PC-3 (cell line): ENCODE measurements at places on chromosomes 12 and 14.

DNA sequence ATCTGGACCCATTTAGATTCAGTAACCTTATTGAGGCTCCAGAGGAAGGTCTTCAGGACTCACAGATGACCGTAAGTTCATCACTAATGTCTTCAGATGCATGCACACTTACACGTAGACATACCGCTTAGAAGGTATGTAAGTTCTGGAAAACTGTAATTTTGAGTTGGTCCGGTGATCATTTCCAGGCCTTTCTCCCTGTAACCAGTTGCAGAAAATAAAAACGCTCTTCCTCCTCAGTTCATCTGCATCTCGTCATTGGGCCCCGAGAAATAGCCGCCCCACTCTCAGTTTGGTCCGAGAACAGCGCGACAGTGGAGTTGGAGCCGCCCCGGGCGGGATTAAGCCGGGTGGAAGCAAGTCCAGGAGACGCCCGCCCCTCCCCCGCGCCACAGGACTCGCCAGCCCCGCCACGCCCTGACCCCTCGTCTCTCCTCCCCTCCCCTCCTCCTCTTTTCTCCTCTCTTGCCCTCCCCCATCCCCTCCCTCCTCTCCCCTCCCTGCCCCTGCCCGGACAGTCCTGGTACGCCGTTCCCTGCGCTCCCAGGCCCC lies 83.7 kb downstream of the TNFAIP2 start:
- no peak for DNase-seq

DNA sequence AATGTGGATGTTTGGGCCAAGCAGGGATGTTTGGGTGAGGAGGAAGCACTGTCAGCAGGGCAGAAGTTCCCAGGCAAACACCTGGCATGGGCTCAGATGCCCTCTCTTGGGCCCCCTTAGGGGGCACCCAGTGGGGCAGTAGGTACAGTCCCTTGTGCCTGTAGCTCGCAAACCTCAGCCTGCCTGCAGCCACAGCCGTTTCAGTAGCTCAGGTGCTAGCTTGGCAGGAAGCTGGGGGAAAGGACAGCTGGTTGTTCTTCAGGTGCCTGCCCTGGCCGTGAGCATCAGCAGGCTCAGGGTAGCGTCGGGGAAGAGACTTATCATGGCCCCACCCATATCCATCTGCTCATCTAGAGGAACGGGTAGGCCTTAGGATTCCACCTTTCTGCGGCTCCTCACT lies 67.5 kb downstream of the B4GALNT3 start:
- no peak for DNase-seq

GRCh38 chr12:127306604-127307215 lies 960.3 kb upstream of the TMEM132C start:
- DNase-seq, result peak; percentile 81

DNA sequence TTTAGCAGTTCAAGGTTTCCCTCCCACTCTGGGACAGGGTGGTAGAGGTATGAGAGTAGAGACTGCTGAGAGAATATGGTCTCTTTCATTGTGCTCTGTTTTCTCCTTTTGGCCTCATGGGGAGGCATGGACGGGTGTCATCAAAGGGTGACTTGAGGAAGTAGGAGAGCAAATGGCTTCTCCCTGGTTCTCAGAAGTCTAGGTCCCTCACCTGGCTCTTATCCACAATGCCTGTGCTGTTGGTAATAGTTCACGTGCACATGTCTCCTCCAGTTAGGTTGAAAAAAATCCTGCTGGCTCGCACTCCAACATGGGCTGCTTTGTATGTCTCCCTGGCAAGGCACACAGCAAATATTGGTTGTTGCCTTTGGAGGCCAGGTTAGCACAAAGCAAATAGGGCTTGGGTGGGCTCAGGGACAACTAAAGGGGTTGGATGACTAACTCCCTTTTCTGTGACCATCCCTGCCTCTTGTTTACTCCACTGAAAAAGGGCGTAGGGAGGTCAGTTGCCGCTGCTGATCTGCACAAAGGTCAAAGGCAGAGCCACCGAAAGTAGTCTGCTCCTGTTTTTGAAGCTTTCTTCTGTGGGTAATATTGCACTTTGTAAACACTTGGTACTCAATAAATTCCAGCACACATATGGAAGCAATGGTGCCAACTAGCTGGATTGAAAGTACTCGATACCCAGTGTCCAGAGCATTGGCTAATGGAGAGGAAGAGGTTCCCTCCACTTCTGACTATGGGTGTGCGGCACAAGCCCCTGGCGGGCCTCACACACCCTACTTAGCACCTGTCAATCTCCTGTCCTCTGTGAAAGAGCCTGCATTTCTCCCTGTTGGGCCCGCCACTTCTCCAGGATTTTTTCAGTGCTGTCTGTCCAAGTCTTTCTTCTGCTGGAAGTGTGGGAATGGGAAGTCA lies 121.8 kb downstream of the SLC38A6 start:
- DNase-seq, result peak; percentile 31

DNA sequence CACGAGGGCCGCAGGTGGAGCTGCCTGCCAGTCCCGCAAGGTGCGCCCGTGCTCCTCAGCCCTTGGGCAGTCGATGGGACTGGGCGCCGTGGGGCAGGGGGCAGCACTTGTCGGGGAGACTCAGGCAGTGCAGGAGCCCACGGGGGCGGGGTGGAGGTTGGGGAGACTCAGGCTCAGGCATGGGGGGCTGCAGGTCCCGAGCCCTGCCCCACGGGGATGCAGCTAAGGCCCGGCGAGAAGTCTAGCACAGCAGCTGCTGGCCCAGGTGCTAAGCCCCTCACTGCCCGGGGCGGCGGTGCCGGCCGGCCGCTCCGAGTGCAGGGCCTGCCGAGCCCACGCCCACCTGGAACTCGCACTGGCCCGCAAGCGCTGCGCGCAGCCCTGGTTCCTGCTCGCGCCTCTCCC lies 39.2 kb upstream of the P2RX7 start:
- no peak for DNase-seq

DNA sequence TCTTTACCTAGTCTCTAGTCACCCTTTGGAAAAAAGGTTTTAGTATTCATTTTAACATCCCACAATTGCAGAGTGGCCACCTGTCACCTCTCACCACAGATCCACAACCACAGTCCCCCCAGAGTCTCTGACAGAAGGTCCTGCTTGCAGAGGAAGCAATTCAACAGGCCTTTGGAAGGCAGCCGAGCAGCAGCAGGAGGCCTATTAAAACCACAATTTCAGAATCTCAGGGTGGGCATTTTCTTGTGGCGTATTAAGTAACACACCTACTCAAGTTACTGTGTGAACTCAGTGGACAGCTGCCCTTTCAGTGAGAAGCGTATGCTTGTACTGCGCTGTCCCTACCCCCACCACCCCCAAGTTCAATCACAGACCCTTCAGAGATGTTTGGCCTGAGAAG lies 234.0 kb upstream of the HMGA2 start:
- DNase-seq, result no peak

GRCh38 chr14:34951286-34951685 lies 31.5 kb upstream of the SRP54 start:
- no peak for DNase-seq

DNA sequence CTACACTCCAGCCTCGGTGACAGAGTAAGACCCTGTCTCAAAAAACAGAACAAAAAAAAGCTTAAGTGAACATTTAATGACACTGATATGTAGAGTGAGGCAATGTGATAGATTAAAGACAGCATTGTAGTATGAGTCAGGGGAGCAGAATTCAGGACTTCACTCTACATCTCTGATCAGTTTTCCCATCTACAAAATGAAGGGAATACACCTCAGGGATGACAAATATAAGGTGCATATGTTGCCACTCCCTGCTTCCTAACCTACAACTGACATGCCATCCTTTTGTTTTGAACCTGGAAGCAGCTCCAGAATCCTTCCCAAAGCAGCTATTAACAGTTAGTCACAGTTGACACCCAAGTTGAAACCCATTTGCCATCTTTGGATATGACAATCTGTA lies 30.9 kb upstream of the STRN3 start:
- peak; percentile 34 for DNase-seq

DNA sequence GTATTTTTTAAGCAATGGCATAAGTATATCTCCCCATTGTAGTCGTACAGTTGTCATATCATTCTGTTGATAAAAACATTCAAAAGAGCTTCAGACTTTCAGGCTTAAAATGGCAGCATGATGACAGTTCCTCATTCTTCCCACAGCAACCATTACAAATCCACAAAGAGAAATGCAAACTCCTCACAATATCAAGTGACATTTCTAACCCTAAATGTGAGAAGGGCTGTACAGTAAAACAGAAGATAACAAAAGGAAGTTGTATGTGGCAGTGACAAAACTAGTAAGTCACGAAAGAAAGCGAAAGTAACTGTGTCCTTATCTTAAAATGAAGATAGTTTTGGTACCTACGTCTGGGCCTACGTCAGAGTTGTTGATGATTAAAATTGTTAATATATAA lies 46.7 kb downstream of the GXYLT1 start:
- DNase-seq, result no peak

DNA sequence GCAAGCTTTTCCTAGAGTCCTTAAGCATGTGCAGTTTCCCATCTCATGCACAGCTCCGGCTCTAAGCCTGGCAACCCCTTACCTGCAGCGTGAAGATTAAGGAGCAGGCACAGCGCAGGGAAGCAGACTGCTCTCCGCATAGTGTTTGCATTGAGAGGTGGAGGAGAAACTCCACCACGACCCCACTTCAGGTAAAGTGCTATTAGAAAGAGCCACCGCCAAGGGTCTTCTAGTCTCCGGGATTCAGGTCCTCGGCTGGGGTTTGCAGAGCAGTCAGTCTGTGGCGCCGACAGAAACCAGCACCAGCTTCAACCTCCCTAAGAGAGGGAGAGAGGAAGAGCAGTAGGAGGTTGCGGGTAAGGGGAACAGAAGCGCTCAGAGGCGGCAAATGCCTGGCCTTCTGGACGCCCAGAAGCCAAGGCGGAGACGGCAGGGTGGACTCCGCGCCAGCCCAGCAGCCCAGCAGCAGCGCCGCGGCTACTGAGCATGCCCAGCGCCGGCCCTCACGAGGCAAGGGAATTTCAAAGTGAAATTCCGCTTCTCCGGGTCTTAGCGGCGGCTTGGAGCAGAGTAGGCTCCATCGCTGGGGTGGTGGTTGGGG lies at the start of gene PTPRR:
PTPRR (minus strand) TSS at position 488 of the 601 bp plus-strand sequence; CDS start at position 140, 348 bp downstream.
- DNase-seq, result no peak

GRCh38 chr14:30874120-30874998 lies at the start of gene COCH:
COCH (plus strand) TSS chr14:30874559; CDS start chr14:30874939, 380 bp downstream.
- DNase-seq, result peak; percentile 45

DNA sequence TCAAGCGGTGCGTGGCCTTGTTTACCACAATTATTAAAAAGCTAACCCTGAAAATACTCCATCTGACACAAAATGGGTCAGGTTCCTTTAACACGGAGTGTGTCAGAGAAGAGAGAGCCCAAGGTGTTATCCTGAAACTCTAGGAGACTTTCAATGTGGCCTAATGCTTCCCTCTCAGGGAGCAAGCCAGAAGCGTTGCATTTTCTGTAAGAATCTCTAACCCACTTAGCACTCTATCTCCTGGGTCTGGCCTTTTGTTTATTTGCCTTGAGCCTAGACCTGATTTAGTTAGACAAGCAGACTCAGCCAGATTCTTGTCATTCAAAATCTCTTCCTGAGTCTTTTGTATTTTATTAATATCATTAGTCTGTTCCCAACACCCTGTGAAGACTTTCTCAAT lies 184.0 kb upstream of the SYT1 start:
- no peak for DNase-seq

DNA sequence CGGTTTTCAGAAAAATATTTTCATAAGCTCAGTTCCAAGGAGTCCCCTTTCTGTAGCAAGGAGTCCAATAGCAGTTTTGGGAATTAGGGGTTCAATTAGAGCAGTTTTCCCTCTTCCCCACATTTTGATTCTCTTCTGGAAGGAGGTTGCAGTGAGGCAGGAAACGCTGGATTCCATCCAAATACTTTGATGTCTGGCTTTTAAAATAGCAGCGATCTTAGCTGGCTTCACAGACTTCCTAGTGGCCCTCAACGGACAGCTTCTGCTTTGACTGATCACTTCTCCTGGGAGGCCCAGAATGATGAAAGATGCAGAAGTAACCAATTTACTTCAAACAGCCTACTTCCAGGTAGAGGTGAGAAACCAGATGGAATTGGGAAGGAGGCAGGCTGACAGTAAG lies 63.1 kb downstream of the C12orf75 start:
- no peak for DNase-seq

GRCh38 chr14:32074887-32075572 lies 2.1 kb upstream of the ARHGAP5 start:
- peak; percentile 19 for DNase-seq

DNA sequence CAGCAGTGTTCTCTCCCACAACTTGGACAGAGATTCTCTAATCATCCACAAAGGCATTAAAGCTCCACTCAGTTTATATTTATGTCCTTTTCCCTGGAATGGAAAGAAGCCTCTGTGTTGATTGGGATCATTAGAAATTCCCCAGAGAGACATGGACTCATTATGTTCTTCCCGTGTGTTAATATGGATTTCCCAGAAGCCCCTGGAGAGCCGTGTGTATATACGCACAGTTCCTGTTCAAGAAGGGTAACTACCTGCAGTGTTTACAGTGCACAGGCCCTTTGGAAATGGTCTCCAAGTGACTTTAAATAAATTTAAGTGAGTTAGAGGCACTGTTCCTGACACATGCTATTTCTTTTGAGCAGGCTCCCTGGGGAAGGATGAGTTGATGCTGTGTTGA lies 428.0 kb upstream of the TMTC1 start:
- no peak for DNase-seq

GRCh38 chr14:64764641-64765520 lies 60.7 kb downstream of the PLEKHG3 start:
- peak; percentile 92 for DNase-seq

GRCh38 chr14:95065411-95065810 lies 91.9 kb downstream of the DICER1 start:
- no peak for DNase-seq

GRCh38 chr12:102533483-102534215 lies 53.3 kb upstream of the IGF1 start:
- no peak for DNase-seq

- no peak for DNase-seq
Observed at GRCh38 chr14:87992346-87992717, 650 bp downstream of the GALC start.

GRCh38 chr12:27984275-27984674 lies 11.7 kb upstream of the PTHLH start:
- peak; percentile 100 for DNase-seq

- DNase-seq, result no peak
Observed at GRCh38 chr14:23085458-23085857, 9.5 kb downstream of the ACIN1 start.

GRCh38 chr12:79527473-79527872 lies 163.3 kb downstream of the PAWR start:
- DNase-seq, result peak; percentile 64

DNA sequence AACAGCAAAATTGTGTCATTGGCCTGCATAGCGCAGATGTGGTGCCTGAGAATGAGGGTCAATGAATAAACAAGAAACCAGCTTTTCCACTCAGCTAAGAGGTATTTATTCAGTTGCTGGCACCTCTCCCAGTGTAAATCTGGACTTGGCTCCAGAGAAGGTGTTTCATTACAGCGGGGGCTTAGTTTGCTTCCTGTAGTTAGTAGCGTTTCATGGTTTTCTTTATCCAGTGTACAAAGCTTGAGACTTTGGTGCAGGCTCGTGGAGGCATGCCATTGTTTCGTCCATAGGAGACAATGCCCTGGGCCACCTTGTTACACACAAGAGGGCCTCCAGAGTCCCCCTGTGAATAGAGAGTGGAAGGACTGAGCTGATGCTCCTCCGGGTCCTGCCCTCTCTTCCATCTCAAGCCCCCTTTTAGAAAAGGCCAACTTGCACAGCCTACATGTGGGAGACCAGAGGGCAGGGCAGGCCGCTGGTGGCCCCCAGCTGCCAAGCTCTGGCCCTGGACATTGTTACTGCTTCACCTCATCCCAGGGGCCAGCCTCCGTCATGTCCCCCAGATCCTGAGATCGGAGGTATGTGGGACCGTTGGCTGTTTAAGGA lies 3.0 kb downstream of the GZMB start:
- peak; percentile 53 for DNase-seq
